ENCODE measurements at places on chromosomes 2 and 18.

DNA sequence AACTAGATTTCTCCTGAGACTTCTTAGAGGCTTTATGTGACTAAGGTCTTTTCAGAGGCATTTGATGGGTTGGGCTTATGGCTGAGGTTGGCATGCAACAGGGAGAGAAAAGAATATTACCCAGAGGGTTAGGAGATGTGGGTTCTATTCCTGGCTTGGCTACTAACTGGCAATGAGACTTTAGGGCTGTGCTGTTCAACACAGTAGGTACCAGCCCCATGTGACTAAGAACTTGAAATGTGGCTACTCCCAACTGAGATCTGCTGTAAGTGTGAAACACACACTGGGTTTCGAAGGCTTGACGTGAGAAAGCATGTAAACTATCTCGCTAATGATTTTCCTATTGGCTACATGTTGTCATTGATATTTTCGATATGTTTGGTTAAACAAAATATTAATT is 324.9 kb upstream of the SLC14A2 start:
- DNase-seq: no peak

- DNase-seq: peak; percentile 3
These were observed 5.1 kb upstream of the PIEZO2 start for GRCh38 chr18:11154368-11154989.

DNA sequence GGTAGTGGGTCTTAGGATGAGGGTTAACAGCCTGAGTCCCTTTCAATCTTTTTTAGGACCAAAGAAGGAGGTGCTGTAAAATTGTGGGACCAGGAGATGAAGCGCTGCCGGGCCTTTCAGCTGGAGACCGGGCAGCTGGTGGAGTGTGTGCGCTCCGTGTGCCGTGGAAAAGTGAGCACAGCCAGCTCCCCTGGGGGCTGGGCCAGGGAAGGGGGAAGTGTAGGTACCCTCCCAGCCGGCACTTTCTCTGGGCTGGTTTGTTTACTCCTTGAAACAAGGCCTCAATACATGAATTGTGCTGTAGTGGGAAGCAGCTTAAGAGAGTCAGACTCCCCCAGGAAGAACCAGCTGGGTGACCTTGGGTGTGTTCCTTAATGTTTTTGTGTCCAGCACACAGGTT is 90.1 kb downstream of the RTN4 start:
- DNase-seq: no peak

DNA sequence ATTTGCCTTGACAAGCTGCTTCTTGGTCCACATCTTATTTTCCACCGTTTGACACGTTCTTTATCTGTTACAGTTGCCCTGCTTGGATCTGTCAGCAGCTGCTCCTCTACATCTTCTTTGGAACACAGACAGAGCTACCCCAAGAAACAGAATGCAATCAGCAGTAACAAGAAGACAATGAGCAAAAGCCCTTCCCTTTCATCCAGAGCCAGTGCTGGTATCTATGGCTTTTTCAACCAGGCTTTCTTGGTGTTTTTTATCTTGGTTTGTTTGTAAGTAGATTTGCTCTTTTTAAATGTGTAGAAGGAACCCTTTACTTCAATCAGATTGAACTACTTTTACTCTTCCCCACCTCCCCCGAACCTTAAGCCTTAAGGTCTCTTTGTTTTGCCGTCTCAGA is 41.9 kb downstream of the CLIP4 start:
- no peak for DNase-seq

- DNase-seq: peak; percentile 20
These were observed 100.7 kb upstream of the MCFD2 start for GRCh38 chr2:47016172-47016913.

DNA sequence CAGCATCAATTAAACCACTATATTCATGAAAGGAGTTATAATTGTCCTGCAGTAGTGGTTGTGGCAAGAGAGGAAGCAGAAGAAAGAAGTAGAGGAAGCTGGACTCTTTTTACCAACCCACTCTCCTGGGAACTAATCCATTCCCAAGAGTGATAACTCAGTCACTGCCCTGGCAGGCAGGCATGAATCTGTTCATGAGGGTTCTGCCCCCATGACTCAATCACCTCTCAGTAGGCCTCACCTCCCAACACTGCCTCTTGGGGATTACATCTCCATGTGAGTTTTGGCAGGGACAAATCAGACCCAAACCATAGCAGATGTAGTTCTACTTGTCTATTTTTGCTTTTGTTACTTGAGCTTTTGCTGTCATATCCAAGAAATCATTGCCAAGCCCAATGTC is 232.7 kb upstream of the MAP2 start:
- DNase-seq: no peak

DNA sequence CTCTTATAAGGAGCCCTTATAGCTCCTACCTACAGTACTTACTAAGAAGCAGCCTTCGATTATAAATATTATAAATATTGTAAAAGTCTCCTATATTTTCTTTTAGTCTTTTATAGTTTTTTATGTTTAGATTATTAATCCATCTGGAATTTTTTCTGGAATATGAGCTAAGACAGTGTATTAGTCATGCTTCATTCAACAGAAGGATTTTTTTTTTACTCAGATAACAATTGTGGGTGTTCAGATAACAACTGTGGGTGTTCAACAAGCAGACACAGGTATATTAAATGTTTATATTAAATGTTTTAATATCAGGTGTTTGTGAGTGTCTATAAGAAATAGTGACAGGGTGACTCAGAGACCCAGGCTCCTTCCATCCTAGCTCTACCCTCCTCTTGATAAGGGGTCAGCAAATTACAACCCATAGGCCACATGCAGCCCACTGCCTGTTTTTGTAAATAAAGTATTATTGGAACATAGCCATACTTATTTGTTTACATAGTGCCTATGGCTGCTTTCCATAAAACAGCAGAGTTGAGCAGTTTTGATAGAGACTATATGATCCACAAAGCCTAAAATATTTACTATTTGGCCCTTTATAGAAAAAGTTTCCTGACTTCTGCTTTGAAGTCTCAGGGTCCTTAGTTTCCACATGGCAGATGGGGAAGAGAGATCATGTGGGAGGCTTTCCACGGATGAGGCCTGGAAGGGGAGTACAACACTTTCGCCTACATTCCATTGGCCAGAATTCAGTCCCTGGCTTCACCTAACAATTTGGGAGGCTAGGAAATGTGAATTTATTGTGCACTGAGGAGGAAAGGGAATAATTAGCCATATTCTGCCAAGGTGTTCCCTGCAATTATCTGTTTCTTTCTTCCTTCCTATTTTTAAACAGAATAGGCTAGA is 4.3 kb upstream of the SPATS2L start:
- DNase-seq: no peak

GRCh38 chr2:202577250-202578183 is 57.3 kb upstream of the FAM117B start:
- DNase-seq: no peak

GRCh38 chr2:32715981-32716380 is 88.1 kb downstream of the TTC27 start:
- no peak for DNase-seq

DNA sequence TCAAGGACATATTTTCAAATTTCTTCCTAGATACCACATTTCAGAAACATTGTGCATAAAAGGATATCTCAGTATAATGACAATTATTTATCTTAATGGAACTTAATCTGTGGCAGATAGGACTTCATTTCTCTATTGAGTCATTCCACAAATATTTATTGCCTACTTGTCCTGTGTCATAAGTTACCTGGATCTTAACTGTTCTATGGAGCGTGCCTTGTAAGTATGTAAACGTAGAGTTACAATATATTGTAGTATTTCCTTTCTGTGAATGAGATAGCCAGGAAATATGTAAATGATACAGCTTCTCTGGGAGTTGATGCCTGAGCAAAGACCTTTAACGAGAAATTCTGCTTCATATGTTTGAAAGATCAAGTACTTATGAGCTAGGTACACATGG is 2.5 kb downstream of the AGFG1 start:
- DNase-seq: no peak

DNA sequence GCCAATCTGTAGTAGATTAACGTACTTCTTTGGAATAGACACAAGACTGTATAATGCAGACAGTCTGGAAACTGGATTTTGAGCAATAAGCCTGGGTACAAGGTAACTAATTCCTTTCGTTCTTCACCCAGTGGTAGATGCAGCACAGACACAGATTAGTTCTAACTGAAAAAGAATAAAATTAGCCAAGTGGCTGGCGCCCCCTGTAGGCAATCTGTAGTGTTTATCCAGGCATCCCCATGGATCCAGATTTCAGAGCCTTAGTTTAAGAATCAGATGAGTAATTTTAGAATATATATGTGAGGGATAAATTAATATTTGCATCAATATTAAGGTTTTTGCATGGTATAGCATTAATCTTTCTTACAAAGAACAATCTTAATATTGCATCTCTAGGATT is 563.9 kb downstream of the DCC start:
- no peak for DNase-seq

DNA sequence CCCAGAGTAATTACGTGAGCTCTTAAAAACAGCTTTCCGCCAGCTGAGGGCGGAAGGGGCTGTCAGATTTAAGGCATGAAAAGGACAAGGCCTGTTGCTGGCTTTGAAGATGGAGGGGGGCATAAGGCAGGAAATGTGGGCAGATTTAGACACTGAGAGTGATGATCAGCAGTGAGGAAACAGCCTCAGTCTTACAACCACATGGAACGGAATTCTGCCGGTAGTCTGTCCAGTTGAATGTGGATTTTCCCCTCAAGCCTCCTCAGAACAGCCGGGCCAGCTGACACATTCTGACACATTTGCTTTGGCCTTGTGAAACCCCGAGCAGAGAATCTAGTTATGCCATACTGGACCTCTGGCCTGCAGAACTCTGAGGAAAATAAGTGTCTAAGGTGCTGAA is 16.6 kb downstream of the POLE4 start:
- no peak for DNase-seq

- no peak for DNase-seq
These were observed 140.2 kb downstream of the DDX1 start for GRCh38 chr2:15731889-15732271.

DNA sequence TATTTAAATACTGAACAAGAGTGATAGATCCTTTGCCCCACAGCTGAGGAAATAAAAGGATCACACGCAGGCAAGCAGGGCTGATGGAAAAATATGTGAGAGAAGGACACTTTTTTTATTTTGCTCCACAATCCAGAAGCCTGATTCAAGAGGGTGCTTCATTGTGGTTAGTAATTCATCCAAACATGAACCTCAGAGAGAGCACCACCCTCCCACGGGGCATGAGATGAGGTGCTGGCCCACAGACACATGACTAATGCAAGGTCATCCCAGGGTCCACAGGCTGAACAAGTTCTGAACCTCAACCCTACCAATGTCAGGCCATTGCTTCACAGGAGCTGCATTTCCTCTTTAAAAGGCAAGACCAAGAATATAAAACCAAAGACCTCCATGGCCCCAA is 239.6 kb downstream of the MREG start:
- DNase-seq: peak; percentile 49

- no peak for DNase-seq
These were observed 9.2 kb upstream of the SELENOI start for GRCh38 chr2:26336719-26337118.

- DNase-seq: no peak
These were observed 1935.1 kb upstream of the PIK3C3 start for GRCh38 chr18:40019797-40020392.

DNA sequence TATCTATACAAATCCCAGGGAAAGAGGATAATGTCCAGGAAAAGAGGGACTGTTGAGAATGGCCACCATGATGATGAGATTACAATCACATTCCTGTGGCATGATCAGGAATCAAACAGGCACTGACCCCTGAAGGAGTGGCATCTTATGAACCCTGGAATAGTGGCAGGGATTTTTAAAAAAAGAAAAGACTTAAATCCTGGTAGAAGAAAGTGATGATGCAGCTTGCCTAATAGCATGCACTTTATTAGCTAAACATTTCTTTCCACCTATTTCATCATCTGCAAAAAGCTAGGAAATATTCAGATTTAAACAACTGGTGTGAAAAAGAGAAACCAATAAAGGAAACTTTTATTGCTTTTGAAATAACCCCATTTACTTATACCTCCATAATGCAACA is 87.2 kb upstream of the FSHR start:
- DNase-seq: no peak

DNA sequence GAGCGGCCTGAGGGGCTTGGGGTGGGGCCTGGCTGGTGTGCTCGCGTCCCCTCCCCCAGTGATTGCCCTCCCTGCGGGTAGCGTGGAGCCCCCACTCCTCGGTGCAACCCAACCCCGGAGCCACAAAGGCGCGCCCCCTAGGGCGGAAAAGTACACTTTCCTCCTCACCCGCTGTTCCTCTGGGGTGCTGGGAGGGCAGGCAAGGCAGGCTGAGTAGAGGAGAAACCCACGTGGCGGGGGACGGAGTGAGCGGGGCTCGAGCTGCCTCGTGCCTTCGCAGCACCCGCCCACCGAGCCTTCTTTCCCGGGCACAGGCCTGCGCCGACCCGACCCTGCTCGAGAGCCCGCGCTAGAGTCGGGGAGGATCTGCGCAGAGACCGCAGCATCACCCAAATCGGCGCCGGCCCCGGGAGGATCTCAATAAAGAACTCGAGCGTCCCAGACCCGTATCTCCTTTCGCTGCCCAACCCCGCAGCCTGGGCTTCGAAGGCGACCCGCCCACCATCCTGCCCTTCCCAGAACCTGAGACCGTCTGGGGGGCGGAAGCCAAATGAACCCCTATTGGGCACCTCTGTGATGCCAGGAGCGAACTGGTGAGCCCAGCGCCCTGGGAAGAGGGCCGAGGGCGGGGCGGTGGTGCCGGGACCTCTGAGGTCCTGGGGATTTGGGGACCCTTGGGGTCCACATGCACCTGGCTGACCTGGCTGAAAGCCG is 1.5 kb downstream of the UCN start:
- DNase-seq: no peak

GRCh38 chr2:220442012-220442411 is 814.6 kb downstream of the SLC4A3 start:
- DNase-seq: no peak

DNA sequence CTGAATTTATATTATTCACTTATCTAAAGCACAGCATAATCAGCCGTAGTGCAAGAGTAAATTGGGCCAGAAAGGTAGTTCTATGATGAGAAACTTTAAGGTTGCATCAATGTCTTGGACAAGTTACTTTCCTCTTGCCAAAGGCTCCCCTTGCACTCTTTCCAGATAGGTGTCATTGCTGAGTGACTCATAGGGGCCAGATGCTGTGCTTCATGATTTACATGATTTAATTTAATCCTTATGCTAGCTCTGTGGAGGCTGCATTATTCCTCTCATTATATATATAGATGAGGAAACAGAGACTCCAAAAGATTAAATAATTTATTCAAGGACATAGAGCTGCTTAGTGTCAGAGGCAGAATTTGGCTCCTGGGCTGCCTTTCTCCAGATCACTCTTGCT is 5.0 kb downstream of the CFAP221 start:
- DNase-seq: no peak

GRCh38 chr2:118249531-118249930 is 161.3 kb downstream of the INSIG2 start:
- no peak for DNase-seq

GRCh38 chr2:127101048-127101611 is 5.8 kb downstream of the BIN1 start:
- DNase-seq: no peak

DNA sequence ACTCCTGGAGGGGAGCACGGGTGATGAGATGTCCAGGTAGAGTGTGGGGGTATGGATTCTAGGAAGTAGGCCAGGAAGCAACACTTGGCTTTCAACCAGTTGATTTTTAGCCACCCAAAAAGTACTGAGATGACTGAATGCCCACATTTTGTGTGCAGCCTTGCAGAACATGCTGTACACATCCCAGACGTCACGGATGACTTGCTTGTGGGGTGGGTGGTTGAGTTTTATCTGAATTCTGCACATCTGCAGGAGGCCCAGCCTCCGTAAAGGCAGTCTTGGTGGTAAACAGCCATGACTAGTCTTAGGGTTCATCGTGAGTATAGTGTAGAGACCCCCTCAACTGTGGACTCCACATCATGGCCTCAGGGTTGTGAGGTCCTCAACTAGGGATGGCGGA is 53.3 kb upstream of the CCDC195 start:
- no peak for DNase-seq

GRCh38 chr2:173299764-173300163 is 54.9 kb upstream of the CDCA7 start:
- no peak for DNase-seq

All from CD4-positive, alpha-beta T cell treated with Interleukin-1 beta for 1 hour (primary cell).